Liver (tissue), 10 donors: ENCODE measurements at places on chromosomes 6 and 20. TPM values are rescaled to one million over a fixed set of nuclear protein-coding genes. Genes with fewer than 3 reads are reported as not detected.

DNA sequence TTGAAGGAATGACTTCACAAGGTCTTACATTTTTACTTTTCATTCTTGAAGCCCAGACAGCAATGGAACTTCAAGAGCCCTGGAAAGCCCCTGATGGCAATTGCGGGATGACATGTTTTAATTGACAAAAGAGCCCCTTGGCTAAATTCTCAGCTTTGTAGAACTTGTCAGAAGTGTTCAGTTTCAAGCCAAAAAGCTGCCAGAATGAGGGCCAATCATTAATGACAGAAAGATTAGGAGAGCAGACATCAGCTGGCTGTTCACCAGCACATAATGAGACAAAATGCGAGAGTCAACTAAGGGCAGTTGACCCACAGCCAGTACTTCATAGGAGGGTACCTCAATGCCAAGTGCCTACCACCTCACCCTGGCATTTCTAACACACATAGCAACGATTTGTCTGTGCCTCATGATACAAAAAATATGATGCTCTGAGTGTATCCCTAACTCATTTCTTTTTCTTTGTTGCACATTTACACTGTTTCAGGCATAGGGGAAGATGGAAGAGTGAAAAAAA is 243.1 kb downstream of the MYLK4 start:
- no peak for DNase-seq
- no peak overlapping the region for H3K4me3 ChIP-seq
- H3K27me3 ChIP-seq, result no peaks in the 10 kb centered on the region
- no peaks in the 10 kb centered on the region for H3K4me1 ChIP-seq
- H3K27ac ChIP-seq, result no peak overlapping the region

- no peak for DNase-seq
- H3K36me3 ChIP-seq, result no peaks in the 10 kb centered on the region
- no peak overlapping the region for H3K27ac ChIP-seq
- no peaks in the 10 kb centered on the region for H3K4me1 ChIP-seq
- no peaks in the 10 kb centered on the region for H3K27me3 ChIP-seq
- no peak overlapping the region for H3K4me3 ChIP-seq
Observed at GRCh38 chr6:45786355-45786781, 229.3 kb downstream of the CLIC5 start.

- H3K4me1 ChIP-seq, result no peaks in the 10 kb centered on the region
- no peaks in the 10 kb centered on the region for H3K36me3 ChIP-seq
- no peak overlapping the region for H3K27ac ChIP-seq
Observed at GRCh38 chr6:10272591-10272990, 142.3 kb downstream of the TFAP2A start.

Gene STX11
- 4.9 TPM for total RNA-seq

Gene MMP24
- total RNA-seq, result 0.09 TPM

Gene CALHM5
- total RNA-seq, result 0.59 TPM
